ENCODE measurements at places on chromosomes 7 and 10.

GRCh38 chr10:48981310-48981907 is 41.8 kb upstream of the LRRC18 start:
- DNase-seq, result peak; percentile 43

DNA sequence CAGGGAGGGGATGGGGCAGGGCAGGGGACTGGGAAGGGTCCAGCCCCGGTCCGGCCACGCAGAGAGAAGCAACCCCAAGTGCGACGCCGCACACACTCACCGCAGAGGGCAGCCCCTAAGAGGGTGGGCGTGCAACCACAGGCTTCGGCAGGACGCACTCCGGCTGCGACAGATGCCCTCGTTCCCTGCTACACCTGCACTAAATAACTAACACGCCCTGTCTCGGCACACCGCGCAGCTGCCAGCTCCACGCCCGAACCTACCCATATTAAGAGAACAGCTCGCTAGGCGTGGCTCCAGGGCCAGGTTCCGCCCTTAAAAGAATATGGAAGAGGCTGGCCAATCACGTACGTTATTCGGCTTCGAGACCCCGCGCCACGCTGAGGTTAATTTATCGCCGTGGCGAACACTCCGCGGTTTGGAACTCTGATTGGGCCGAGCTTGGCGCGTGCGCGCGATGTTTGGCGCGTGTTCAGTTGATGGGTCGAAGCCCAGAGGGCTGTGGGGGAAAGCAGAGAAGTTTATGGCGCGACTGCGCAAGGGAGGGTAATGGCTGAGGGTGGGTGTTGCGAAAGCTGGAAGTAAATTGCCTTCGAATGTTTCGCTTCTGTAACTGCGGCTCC is 91.1 kb downstream of the OR13A1 start:
- no peak for DNase-seq

DNA sequence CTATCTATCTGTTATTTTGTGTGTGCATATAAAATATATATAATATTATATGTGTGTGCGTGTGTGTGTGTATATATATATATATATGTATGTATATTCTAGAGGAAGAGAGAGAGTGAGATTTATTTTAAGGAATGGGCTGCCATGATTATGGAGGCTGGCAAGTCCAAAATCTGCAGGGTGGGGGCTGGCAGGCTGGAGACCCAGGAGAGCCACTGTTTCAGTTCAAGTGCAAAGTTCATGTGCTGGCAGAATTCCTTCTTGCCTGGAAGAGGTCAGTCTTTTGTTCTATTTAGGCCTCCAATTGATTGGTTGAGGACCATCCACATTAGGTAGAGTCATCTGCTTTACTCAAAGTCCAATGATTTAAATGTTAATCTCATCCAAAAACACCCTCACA is 42.3 kb upstream of the GARS1 start:
- no peak for DNase-seq

DNA sequence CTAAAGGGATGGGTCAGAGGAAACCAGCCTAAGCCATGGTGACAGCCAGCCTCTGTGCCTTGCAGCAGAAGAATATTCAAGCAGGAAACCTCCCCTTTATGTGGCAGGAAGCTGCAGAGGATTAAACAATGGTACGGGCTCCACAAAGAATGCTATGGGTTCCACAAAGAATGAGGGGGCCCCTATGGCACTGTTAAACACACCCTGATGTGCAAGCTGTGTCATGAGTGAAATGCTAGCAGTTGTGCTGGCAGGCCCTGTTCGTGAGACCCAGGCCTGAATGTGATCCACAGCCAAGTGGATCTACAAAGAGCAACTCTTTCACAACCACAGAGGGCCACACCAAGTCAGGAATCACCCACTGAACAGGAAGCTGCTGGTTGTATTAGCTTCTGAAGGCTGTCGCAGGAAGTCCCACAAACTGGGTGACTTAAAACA is 68.9 kb downstream of the MYOF start:
- DNase-seq, result peak; percentile 99

- no peak for DNase-seq
These were observed 13.0 kb downstream of the DPY19L1 start for GRCh38 chr7:35024298-35024697.

- no peak for DNase-seq
These were observed 172.0 kb upstream of the GRB10 start for GRCh38 chr7:50954716-50955115.

DNA sequence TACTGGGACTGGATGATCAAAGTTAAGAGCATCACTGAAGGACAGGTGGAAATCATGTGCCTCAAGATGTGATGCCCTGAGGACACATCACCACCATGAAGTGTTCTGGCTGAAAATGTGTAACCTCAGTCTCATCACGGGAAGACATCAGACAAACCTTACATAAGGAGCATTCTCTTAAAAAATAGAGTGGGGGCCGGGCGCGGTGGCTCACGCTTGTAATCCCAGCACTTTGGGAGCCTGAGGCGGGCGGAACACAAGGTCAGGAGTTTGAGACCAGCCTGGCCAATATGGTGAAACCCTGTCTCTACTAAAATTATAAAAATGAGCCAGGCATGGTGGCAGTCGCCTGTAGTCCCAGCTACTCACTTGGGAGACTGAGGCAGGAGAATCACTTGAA is 65.6 kb downstream of the LOXL4 start:
- no peak for DNase-seq

GRCh38 chr10:44715136-44715535 is 196.0 kb upstream of the TMEM72 start:
- no peak for DNase-seq

GRCh38 chr7:9026121-9026520 is 592.7 kb downstream of the NXPH1 start:
- DNase-seq, result no peak

GRCh38 chr10:118564652-118565051 is 30.8 kb downstream of the PRLHR start:
- DNase-seq, result no peak
